ENCODE measurements at places on chromosomes 1 and 21. TPM values are rescaled to one million over a fixed set of nuclear protein-coding genes. Genes with fewer than 3 reads are reported as not detected.

- H3K27me3 ChIP-seq, result no peaks in the 10 kb centered on the region
- no peak for DNase-seq
- H3K27ac ChIP-seq, result peak overlapping the region; percentile 5
- peaks cover 75% of the 10 kb centered on the region for H3K4me1 ChIP-seq
Measured at GRCh38 chr1:93593854-93594602, 87.6 kb downstream of the BCAR3 start.

DNA sequence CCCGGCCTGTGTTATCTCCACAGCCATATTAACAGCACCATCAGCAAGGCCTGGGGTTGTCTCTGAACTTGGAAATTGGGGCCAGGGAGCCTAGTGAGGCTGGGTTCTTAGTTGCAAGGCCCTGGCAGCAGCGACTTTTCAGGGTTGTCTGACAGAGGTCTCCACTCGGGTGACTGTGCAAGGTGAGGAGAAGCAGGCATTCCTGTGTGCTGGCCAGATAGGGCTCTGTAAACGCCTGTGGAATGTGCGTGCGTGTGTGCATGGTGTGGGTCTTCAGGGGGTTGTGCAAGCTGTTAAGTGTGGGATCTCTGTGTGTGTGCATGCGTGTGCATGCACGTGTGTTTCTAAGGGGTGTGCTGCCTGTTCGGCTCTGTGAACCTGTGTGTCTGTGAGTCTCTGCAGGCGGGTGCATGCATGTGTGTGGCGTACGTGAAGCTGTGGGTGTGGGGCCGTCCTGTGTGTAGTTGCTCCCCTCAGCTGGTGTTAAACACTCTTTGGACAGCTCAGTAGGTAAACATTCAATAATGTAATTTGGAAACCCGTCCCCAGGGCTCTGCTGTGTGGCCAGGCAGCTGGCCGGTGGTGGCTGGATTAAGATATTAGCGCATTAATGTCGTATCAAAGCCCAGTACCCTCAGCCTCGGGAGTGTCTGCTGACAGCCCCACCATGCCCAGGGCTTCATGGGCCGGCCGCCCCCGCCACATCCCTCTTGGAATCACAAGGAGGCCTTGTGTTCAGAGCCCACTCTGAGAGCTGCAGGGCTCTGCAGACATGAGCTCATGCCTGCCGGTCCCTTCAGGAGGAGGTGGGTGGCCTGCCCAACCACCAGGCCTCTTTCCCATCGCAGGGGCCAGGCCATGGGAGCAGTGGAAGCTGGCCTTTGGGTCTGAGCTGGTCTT lies 189.9 kb downstream of the FOXD2 start:
- no peak overlapping the region for H3K27ac ChIP-seq
- H3K4me1 ChIP-seq, result peaks cover 4% of the 10 kb centered on the region
- H3K27me3 ChIP-seq, result no peaks in the 10 kb centered on the region
- DNase-seq, result no peak
- H3K4me3 ChIP-seq, result no peak overlapping the region

The FALEC gene
- total RNA-seq, result not detected

The WNT9A gene
- total RNA-seq, result 2.9 TPM

The USH2A gene
- total RNA-seq, result under 0.01 TPM

- H3K36me3 ChIP-seq, result no peaks in the 10 kb centered on the region
- no peak for DNase-seq
- no peaks in the 10 kb centered on the region for H3K27me3 ChIP-seq
- no peak overlapping the region for H3K27ac ChIP-seq
- H3K4me3 ChIP-seq, result no peak overlapping the region
Measured at GRCh38 chr1:231481289-231481688, 47.2 kb upstream of the TSNAX start.

GRCh38 chr1:14543191-14543840 lies 55.2 kb upstream of the KAZN start:
- H3K4me1 ChIP-seq, result no peaks in the 10 kb centered on the region
- DNase-seq, result no peak
- peak overlapping the region; percentile 67 for H3K27ac ChIP-seq
- H3K4me3 ChIP-seq, result no peak overlapping the region
- no peaks in the 10 kb centered on the region for H3K36me3 ChIP-seq

DNA sequence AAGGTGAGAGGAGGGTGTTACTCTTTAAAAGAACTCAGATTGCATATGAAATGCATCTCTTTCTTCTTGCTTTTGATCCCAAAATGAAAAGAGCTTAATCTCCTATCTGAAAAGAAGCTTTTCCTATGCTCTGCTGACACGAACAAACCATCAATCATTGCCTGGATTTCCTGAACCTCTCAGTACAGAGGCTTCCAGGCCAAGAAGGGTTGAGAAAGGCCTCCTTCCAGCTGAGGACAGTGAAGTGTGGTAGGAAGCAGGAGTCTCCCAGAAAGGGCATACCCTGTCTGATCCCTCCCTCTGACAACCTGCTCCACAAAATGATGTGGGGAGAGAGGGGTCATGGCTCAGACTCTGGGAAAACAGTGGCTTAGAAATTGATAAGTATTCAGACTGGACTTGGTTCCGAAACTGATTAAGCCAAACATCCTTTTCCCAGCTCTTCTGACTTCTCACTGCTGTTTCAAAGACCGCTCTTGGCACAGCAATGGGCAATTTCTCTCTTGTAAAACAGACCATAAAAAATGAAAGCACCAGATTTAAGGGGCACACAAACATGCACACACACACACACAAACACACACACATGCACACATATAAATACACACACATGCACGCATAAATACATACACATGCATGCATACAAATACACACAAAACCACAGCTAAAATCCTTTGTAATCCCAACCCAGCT lies 310.3 kb downstream of the SIPA1L2 start:
- no peak for DNase-seq
- peaks cover 18% of the 10 kb centered on the region for H3K4me1 ChIP-seq
- H3K4me3 ChIP-seq, result no peak overlapping the region
- no peaks in the 10 kb centered on the region for H3K36me3 ChIP-seq
- H3K27ac ChIP-seq, result no peak overlapping the region
- H3K27me3 ChIP-seq, result no peaks in the 10 kb centered on the region

The USP21 gene
- total RNA-seq, result 19.4 TPM

DNA sequence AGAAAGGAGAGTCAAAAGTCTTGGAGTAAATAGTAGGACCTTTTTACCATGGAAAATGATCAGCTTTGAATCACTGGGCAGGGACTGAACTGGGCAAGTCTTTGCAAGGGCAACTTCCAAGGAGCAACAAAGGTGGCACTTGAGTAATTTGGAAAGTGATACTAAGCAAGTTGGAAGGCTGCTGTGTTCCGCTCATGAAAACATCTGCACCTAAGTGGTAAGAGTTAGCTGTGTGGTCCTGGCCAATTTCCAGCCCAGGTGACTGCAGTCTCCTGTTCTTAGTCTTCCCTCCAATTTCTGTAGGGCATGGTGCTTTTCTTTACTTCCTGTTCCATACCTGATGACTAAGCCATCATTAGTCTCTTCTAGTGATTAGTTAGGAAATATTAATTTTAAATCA lies 35.5 kb upstream of the PRDM2 start:
- peak overlapping the region; percentile 74 for H3K27ac ChIP-seq
- H3K36me3 ChIP-seq, result no peaks in the 10 kb centered on the region
- H3K27me3 ChIP-seq, result no peaks in the 10 kb centered on the region
- no peak for DNase-seq
- H3K4me1 ChIP-seq, result peaks cover 52% of the 10 kb centered on the region

The PERM1 gene
- not detected for total RNA-seq

The SLAMF9 gene
- total RNA-seq, result not detected

- no peak overlapping the region for H3K4me3 ChIP-seq
- no peaks in the 10 kb centered on the region for H3K27me3 ChIP-seq
- H3K36me3 ChIP-seq, result no peaks in the 10 kb centered on the region
- no peak overlapping the region for H3K27ac ChIP-seq
- DNase-seq, result no peak
Measured at GRCh38 chr1:195939844-195940243, 668.4 kb downstream of the KCNT2 start.

DNA sequence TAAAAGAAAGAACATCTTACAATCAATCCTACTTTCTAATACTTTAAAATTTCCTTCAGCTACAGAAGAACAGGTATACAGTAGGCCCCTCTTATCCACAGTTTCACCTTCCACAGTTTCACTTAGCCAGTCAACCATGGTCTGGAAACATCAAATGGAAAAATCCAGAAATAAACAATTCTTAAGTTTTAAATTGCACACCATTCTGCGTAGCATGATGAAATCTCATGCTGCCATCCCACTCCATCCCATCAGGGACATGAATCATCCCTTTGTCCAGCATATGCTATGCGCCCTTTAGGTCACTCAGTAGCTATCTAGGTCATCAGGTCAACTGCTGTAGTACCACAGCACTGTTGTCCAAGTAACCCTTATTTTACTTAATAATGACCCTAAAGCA lies 67.7 kb downstream of the HSF2BP start:
- no peak for DNase-seq
- peaks cover 9% of the 10 kb centered on the region for H3K4me1 ChIP-seq
- H3K36me3 ChIP-seq, result no peaks in the 10 kb centered on the region
- H3K27me3 ChIP-seq, result no peaks in the 10 kb centered on the region
- no peak overlapping the region for H3K4me3 ChIP-seq
- H3K27ac ChIP-seq, result no peak overlapping the region

GRCh38 chr21:35256468-35256988 lies 207.4 kb upstream of the RUNX1 start:
- H3K27me3 ChIP-seq, result no peaks in the 10 kb centered on the region
- H3K4me1 ChIP-seq, result peaks cover 29% of the 10 kb centered on the region
- DNase-seq, result no peak
- peak overlapping the region; percentile 56 for H3K27ac ChIP-seq
- H3K36me3 ChIP-seq, result no peaks in the 10 kb centered on the region

- no peak for DNase-seq
- H3K4me1 ChIP-seq, result peaks cover 41% of the 10 kb centered on the region
- peak overlapping the region; percentile 99 for H3K27ac ChIP-seq
- no peaks in the 10 kb centered on the region for H3K36me3 ChIP-seq
Measured at GRCh38 chr1:244968471-244968871, 104.1 kb upstream of the HNRNPU start.

The FAM78B gene
- total RNA-seq, result 4.4 TPM

GRCh38 chr21:45821315-45821962 lies 160.1 kb upstream of the COL6A1 start:
- no peaks in the 10 kb centered on the region for H3K4me1 ChIP-seq
- DNase-seq, result peak; percentile 81
- H3K27ac ChIP-seq, result no peak overlapping the region
- no peaks in the 10 kb centered on the region for H3K36me3 ChIP-seq
- H3K4me3 ChIP-seq, result no peak overlapping the region

The LZIC gene
- total RNA-seq, result 16.5 TPM

The MFN2 gene
- total RNA-seq, result 61.6 TPM

The GCSAML gene
- total RNA-seq, result not detected

The CLCA4 gene
- total RNA-seq, result 44.0 TPM

GRCh38 chr1:172733815-172734214 lies 74.9 kb downstream of the FASLG start:
- H3K27ac ChIP-seq, result no peak overlapping the region
- no peaks in the 10 kb centered on the region for H3K36me3 ChIP-seq
- DNase-seq, result no peak
- no peaks in the 10 kb centered on the region for H3K4me1 ChIP-seq

DNA sequence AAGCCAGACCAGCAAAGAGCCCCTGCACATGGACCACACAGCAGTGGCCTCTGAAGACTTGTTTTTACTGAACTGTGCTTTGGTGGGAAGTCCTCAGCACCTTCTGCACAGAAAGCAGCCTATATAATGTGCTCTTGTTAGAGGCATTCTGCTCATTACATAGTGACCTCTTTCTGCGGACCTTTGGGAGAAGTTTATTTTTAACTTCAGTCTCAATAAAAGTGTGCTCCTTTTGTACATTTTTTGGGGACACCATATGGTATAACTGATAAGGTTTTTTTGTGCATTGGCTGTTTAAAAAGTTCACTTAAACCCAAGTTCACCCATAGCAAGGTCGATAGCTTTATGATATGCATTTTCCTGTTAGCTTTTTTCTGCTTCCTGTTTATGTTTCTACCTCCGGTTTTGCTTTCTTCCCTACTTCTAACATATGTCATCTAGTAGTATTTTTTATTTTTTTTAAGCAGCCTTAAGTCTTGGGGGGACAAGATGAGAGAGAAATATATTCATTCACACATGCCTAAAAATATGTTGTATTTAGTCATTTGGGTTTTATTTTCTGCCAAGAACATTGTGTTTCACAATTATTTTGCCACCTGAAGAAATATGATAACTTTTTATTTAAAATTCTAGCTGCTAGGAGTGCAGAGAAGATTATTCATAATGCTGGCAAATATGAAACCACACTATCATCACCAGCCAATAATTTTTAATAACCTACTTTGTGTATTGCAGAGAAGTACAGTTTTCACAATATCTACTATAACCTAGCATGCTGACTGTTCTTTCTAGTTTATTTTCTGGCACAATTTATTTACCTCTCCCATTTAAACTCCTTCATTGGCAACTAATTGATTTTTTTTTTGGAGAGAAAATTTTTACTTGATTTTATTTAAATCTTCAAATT lies 22.9 kb upstream of the SLC19A2 start:
- H3K36me3 ChIP-seq, result no peaks in the 10 kb centered on the region
- DNase-seq, result no peak
- H3K27ac ChIP-seq, result no peak overlapping the region
- no peak overlapping the region for H3K4me3 ChIP-seq
- no peaks in the 10 kb centered on the region for H3K27me3 ChIP-seq

The THEM5 gene
- total RNA-seq, result 0.98 TPM

The S100A12 gene
- total RNA-seq, result 4.2 TPM

GRCh38 chr1:32303358-32303757 lies 11.5 kb downstream of the HDAC1 start:
- no peak for DNase-seq
- H3K27ac ChIP-seq, result no peak overlapping the region
- H3K4me1 ChIP-seq, result no peaks in the 10 kb centered on the region
- H3K27me3 ChIP-seq, result no peaks in the 10 kb centered on the region
- H3K4me3 ChIP-seq, result no peak overlapping the region

The NBPF3 gene
- total RNA-seq, result 10.1 TPM

- H3K27me3 ChIP-seq, result no peaks in the 10 kb centered on the region
- H3K36me3 ChIP-seq, result no peaks in the 10 kb centered on the region
- H3K27ac ChIP-seq, result no peak overlapping the region
Measured at GRCh38 chr1:80656641-80657040, 1144.1 kb upstream of the ADGRL2 start.

GRCh38 chr1:154720328-154721297 lies 112.6 kb upstream of the ADAR start:
- H3K4me1 ChIP-seq, result no peaks in the 10 kb centered on the region
- no peak overlapping the region for H3K4me3 ChIP-seq
- H3K27me3 ChIP-seq, result no peaks in the 10 kb centered on the region
- no peak overlapping the region for H3K27ac ChIP-seq

The L1TD1 gene
- total RNA-seq, result not detected

- no peaks in the 10 kb centered on the region for H3K36me3 ChIP-seq
- DNase-seq, result no peak
- no peak overlapping the region for H3K27ac ChIP-seq
- H3K4me1 ChIP-seq, result no peaks in the 10 kb centered on the region
- no peaks in the 10 kb centered on the region for H3K27me3 ChIP-seq
Measured at GRCh38 chr1:111364690-111365089, 62.8 kb downstream of the OVGP1 start.

GRCh38 chr1:3337798-3338724 lies 116.4 kb upstream of the ARHGEF16 start:
- H3K27ac ChIP-seq, result no peak overlapping the region
- H3K4me1 ChIP-seq, result no peaks in the 10 kb centered on the region
- no peaks in the 10 kb centered on the region for H3K36me3 ChIP-seq
- no peak for DNase-seq

The TSPAN2 gene
- total RNA-seq, result 10.6 TPM

All from vagina (tissue), 2 donors.